Activated CD4-positive, CD25-positive, alpha-beta regulatory T cell treated with anti-CD3 and anti-CD28 coated beads, Interleukin-2, amount 50 U/mL, for 72 hours (primary cell): ENCODE measurements at places on chromosomes 3 and 15.
A peak's percentile ranks its signal among the peaks of the same experiment; 100 is the strongest.

- no peak for DNase-seq
These were observed 2.3 kb downstream of the RNF7 start for GRCh38 chr3:141740349-141740748.

GRCh38 chr3:46695177-46695961 lies 1.9 kb upstream of the ALS2CL start:
- DNase-seq = peak; percentile 50

GRCh38 chr15:40062816-40063562 lies 24.0 kb upstream of the SRP14 start:
- no peak for DNase-seq

- DNase-seq = no peak
These were observed 254.0 kb downstream of the GABRB3 start for GRCh38 chr15:26518885-26519284.

- DNase-seq = no peak
These were observed 41.2 kb downstream of the PTPN23 start for GRCh38 chr3:47421741-47422649.

DNA sequence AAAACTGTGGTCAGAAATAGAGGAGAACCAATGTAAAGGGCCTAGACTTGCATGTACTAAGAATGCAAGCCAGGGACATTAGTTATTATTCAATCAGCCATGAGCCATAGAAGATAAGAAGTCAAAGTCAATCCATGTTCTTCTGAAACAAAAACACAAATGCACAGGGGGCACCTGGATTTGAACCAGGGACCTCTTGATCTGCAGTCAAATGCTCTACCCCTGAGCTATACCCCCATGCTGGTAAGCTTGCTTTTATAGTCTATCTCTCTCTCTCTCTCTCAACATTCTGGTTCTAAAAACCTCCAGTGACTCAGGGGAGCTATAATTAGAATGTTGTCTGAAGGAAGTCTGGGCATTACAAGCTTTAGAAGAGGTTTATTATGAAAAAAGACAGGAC lies 85.6 kb upstream of the ACP3 start:
- DNase-seq = no peak

DNA sequence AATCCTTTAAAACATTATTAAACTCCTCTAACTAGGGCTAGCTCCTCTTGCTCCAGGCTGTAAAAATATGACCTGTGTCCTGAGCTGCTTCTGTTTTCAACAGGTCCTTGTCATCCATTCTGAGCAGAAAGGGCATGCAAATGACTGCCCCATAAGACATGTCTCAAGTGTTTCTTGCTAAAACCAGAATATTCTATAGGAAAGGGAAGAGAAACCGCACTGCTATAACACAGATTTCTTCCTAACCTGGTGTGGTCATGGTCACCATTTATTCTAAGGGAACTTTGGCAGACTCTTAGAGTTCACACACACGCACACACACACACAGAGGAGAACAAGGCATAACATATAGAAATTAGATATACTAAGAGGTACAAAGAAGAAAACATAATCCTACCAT lies 34.2 kb upstream of the B3GNT5 start:
- DNase-seq = no peak

DNA sequence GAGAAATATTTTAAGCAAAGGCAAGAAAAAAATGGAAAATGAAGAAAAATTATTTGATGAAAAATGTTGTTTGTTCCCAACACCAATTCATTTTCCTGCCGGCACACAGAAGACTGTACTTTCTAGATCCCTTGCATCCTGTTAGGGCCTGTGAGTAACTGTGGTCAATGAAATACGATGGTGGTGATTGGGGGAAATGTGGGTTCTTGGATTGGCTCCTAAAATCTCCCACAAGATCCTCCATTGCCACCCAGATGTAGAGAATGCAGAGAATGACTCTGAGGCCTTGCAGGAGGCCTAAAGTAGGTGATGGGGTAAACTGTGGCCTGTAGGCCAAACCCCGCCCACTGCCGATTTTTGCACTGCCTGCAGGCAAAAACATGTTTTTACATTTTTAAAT lies 46.3 kb upstream of the C3orf70 start:
- DNase-seq = no peak

DNA sequence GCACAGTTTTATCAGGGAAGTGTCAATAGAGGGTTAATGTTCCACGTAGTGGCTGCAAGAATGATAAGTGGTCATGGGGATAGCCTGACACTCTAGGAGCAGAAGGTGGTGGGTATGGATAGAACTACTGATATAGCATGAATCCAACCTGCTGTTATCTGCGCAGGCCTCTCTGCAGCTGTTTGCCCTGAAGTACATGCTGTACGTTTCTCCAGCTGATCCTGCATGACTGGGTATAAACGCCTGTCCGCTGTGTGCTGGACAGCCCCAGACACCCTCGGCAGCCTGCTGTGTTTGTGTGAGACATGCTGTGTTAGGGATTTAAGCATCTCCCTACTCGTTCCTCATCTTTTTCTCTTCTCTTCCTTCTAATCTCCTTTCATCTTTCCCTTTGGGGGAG lies 87.1 kb downstream of the LPP start:
- DNase-seq = no peak

DNA sequence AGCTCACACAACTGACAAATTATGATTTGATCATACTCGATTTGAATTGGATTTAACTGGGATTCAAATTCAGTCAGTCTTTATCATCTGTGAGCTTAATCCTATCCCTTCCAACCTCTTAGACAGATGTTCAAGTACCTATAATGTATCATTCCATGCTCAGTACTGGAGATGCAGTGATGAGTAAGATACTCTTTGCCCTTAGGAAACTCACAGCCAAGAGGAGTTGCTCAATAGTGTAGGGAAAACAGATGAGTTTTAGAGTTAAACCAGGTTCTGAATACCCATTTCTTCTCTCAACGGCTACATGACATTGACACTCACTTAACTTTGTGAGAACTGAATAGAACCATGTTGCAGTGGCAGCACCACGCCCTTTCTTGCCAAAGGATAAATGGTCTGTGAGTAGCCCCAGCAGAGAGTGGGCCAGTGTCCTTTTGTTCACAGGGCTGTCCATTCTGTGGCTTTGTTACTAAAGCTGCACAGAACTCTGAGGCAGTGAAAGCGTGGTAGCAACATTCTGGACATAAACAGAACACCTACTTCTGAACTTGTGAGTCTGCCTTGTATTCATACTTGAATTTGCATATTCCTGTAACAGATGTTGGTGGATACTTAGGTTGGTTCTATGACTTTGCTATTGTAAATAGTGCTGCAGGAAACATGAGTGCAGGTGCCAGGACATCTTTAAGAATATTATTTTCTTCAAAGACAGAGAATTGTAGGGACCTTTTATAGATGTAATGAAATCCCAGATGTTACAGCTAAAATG lies 91.6 kb downstream of the RASA2 start:
- no peak for DNase-seq

DNA sequence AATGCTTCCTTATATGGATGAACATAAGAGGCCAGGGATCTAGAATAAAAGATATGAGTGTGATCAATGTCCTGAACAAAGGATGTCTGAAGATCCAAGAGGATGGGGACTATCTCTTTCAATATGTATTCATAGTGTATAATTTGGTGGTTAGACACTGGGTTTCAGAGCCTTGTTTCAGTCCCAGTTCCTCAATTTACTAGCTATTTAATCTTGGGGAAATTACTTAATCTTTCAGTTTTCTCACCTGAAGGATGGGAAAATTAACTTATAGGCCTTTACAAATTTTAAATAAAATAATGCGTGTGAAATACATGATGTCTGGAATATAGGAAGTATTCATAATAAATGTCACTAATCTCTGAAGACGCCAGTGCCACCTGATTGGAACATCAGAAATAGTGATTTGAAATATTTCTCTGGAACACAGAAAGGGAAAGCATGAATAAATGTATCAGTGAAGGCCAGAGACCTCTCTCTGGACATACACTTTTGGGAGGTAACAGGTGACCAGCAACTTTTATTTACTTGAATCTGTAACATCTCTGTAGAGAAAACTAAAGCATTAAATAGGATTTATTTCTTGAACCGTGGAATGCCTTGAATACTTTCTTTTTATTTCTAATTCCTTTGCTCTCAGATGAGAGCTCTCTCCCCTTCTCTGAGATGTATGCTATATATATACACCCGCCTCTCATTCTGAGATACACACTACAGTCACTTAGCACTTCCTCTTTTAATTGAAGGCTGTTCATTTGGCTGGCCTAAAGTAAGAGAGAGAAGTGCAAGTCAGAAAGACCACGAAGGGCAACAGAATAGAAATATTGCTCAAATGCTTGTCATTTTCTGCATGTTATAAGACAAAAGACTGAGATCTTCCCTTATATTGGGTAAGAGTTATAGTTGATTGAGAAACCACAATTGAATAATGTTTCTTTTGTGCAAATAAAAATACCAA lies 407.1 kb downstream of the LSAMP start:
- no peak for DNase-seq

DNA sequence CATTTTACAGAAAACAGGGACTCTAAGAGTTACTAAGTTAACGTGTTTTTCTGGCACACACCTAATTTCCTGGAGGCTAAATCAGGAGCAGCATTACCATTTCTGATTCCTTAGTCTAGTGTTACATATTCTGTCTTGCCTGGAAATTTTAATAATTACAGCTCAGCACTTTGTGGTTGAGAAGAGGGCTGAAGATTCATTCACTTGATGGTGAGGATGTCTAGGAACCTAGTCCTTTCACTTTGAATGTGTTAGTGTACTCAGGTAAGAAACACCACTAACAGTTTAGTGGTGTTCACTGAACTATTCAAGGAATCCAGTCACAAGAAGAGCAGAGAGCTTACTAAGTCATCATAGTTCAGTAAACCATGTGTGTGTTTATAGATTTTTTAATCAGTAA lies 102.8 kb downstream of the STT3B start:
- no peak for DNase-seq

GRCh38 chr3:175404621-175405020 lies 545.5 kb downstream of the NAALADL2 start:
- DNase-seq = no peak

- DNase-seq = no peak
These were observed 21.6 kb upstream of the SPTBN5 start for GRCh38 chr15:41915255-41915994.

DNA sequence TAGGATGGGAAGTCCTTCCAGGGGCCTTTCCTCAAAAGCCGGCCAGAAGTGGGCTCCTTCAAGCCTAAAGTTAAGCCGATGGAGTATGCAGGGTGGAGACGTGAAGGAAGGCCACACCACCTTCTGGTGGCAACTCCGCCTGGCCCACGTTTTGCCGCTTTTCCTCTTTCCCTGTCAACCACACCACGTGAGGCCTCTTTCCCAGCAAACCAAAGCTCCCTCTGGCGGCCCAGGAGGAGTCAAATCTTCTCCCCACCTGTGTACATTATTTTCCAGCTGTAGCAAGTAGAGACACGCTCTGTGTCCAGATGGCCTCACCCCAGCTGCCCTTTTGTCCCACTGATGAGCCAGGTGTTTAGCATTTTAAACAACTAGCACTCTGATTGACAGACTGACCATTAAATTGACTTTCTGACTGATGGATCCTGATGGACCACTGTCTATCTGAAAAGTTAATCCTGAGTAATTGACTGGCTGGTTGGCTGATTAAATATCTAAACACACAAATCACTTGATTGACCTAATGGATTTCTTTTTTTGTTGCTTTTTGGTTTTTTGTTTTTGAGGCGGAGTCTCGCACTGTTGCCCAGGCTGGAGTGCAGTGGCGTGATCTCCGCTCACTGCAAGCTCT lies 59.6 kb upstream of the ZBTB38 start:
- DNase-seq = no peak

DNA sequence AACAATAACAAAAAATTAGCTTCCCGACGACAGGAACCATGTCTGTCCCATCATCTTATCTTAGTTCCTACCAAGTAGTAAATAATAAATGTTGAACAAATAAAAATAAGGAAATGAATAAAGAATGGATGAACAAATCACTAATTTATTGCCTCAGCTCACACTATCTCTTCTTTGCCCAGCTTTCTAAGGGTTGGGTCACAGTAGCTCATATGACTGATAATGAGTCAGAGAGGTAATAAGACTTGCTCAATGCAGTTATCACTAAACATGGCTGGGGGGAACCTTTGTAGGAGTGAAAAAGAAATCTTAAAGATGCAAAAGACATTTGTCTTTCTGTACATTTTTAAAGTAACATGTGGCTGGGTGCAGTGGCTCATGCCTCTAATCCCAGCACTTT lies 182.2 kb downstream of the WDR76 start:
- no peak for DNase-seq

DNA sequence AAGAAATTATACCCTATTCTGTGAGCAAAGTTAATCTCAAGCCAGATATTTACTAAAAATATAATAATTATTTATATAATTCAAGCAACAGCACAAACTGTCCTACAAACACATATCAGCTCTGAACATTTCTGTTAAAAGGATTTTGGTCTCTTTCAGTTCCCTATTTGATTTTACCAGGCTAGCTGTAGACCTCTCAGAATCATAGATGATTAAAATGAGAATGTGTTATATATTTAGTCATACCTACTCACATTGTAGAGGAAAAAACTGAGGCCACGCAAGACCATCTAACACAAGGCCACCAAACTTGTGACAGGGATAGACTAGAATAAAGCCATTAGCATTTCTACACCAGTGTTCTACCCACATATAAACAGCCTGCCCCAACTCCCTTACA lies 28.5 kb downstream of the ACKR4 start:
- DNase-seq = no peak

DNA sequence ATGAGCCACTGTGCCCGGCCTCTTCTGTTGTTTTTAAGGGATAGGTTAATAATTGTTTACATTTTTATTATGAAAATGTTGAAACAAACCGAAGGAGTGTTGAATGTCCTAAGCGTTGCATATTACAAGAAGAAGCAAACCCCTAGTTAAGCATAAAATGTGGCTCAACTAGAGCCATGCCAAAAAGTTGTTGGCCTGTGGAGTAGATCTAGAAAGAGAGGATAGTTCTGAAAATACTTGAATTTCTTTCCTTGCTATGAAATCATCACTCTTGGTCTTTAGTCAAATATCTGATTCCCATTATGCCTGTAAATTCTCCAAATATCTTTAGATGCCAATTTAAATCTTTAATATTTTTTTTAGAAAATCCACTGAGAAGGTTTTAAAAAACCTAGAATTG lies 12.8 kb downstream of the RBP2 start:
- no peak for DNase-seq

DNA sequence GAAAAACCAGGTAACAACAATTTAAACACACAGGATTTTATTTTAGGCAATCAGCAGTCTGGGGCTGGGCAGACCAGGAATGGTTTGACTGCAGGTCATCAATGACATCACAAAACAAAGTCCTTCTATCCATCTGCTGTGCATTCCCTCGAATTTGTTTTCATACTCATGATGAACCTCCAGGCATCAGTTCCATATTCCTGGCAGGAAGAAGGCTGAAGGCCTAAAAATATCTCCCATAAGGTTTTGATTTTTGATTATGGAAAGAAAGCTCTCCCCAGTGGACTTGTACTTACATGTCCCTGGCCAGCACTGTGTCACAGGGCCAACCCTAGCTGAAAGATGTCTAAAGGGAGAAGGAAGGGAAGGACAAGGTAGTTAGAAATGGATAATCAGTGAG lies 107.4 kb downstream of the PEAK1 start:
- DNase-seq = no peak

DNA sequence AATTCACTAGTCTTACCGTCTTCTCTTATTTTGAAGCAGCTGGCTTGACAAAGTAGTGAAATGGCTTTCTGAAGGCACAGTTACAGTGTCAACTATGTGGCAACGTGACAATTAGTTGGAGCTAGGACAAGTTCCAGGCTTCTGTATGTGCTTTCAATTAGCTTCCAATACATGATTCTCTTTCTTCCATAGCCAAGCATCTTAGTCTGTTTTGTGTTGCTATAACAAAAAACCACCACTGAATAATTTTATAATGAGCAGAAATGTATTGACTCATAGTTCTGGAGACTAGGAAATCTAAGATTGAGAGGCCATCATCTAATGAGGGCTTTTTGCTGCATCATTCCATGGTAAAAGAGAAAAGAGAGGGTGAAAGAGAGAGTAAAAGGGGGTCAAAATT lies 365.1 kb upstream of the PLSCR5 start:
- DNase-seq = no peak
